ENCODE measurements at places on chromosomes 2 and 18.
A peak's percentile ranks its signal among the peaks of the same experiment; 100 is the strongest.

DNA sequence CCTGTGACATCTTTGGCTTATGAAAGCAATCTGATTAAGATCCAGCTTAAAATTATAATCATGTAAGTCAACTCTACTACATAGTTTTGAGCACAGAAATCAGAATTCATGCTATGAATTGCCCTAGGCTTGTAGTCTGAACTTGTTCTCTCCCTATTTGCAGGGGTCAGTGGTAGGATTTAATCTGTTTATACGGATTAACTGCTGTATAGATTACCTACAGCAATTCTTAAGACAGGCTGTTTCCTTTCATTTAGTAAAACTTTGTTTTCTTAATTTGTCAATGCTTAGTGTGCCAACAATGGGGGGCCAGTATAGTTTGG, 287.9 kb downstream of the PDE11A start:
- no peak for DNase-seq

- no peak for DNase-seq
Measured at GRCh38 chr18:69725855-69726508, 221.7 kb downstream of the CD226 start.

DNA sequence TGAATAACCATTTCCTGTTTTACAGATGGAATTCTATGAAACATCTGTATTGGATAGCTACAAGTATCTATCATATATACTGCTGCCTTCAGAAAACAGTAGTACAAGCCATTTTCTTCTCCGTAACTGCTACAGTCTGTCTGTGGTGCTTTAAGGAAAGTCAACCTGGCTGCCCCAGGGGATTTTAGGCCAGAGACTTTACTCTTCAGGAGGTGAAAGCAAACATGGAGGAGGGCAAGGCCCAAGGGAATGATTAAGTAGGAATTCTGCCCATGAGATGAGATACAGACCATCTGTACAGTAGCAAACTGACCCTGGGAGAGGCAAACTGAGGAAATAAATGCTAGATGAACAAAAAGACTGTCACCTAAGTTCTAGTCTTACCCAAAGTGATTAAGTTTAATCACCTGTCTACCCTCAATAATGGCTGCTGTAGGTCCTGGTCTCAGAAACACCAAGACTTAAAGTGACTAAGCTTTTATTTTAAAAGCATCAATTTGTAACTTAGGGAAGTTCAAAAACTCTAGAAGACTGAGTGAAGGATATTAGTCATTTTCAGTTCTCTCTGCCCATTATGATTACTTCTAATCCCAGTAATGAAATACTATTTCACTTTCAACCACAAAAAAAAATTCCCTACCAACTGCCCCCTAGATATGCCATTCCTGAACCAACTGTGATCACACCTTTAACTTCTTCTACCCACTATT, 14.8 kb downstream of the MBD2 start:
- DNase-seq: no peak

DNA sequence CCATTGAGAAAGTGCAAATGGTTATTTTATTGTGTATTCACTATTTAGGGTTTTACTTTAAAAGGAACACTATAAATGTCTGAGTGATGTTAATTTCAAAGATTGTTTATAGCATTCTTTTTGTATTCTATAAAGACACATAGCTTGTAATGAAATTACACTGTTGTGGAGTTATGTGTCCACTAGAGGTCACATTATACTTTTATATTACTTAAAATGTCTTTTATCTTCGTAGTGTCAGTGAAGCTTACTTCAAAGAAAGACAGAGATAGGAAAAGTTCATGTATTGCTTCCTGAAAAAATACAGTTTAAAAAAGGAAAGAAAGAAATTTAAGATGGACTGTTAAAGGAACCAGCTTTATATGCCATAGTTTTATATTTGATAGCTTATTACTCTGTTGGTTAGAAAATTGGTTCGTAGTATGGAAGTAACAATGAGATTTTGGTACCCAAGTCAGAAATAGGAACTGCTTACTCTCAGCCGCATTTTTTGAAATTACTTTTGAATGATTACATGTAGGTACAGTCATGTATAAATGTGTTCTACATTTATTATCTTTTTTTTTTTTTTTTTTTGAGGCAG, 20.5 kb downstream of the APLF start:
- no peak for DNase-seq

DNA sequence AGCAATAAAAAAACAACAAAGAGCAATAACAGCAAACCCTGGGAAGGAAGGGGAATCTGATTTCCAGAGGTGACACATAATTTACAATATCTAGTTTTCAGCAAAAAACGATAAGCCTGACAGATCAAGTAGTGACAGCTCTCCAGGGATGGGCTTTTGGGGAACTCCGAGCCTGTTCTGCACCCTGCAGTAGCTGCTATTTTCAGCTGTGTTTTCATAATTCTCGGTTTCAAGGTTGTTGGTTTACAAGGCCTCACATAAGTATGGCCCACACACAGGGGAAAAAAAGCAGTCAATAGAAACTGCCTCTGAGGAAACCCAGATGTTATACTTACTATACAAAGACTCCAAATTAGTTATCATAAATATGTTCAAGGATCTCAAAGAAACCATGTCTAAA, 67.7 kb upstream of the CTLA4 start:
- no peak for DNase-seq

GRCh38 chr2:196318517-196319377, 147.4 kb upstream of the STK17B start:
- DNase-seq: no peak

DNA sequence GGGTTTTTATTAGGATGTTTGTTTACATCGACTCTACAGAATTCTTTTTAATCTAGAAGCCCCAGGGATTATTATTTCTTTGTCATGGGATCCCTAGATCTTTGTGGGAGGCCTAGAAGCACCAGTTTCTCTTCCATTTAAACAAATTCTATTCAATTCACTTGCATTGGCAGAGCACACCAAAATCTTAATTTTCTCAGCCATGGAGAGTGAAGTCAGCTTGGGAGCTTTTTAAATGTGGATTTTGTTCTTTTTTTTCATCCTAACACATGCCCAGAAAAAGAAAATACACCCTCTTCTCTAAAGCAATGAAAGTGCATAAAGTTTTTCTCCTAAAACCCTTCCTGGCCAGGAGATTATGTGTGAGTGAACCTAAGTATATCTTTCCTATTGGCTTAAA, 38.5 kb downstream of the CDCA7 start:
- DNase-seq: no peak

GRCh38 chr2:595141-595815, 81.9 kb downstream of the TMEM18 start:
- no peak for DNase-seq

DNA sequence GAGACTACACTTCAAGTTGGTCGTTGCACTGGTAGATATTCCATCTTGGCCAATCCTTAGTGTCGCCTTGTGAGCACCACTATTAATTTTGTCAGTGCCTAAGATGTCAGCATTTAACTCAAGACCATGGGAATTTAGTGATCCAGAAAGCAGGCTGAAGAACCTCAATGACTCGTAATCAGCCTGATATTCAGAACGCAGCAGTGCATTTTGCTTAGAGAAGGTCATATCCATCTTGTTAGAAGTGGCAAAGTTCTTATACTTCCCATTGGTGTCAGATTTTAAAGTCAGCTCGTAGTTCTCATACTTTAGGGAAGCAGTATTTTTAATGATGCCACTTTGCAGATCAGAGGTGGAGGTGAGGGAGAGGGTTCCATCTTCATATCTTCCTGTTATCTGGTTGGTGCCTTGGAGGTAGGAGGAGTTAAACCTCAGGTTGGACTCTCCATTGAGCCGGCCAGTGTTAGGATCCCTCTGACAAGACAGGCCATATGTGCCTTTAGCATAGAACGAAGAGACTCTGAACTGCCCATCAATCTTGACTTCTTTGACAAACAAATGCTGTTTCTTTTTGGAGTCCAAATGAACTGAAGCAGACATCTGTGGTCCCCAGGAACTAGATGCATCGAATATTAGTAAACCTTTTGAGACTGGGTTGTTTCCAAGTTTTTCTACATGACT, 31.9 kb downstream of the APOB start:
- DNase-seq: no peak

- no peak for DNase-seq
Measured at GRCh38 chr2:102473020-102473419, at the start of gene SLC9A4. SLC9A4 (plus strand) TSS chr2:102473226; CDS start chr2:102473760, 534 bp downstream.

DNA sequence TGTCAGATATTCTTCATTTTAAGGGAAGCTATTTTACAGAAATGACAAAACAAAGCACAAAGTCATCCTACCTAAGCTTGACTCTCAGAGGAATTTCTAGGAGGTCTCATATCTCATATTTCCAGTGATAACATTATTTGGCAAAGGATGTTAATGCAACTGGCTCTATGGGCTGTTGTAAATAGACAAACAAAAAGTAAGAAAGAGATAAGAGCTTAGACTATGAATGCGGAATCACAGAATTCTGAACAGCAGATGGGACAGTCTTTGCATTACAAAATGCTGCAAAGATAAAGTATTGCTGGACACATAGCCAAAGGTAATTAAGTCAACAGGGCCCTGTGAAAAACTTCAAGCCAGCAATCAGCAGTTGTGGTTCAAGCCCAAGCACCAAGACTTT, 23.9 kb downstream of the PIAS2 start:
- DNase-seq: no peak

- no peak for DNase-seq
Measured at GRCh38 chr2:46657042-46657504, 177.7 kb downstream of the TMEM247 start.

DNA sequence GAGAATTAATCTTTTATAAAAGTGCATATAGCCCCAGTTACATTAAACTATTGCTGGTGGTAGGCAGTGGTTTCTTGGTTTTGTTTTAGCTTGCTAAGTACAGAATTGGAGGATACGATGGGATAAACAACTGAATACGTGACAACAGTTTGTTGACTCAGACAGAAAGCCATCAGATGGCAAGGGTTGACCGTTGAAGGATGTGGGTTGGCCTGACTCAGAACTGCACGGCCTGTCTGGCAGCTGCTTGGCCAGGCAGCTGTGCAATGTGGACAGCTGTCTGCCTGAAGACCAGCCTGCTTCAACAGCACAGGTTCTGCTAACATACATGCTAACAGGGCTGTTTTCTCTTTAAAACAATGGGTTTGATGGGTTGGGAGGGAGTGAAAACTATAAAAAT, 46.6 kb downstream of the PRKRA start:
- DNase-seq: peak; percentile 47
